NCI-H1930 (cell line): ENCODE measurements at places on chromosomes 13 and 19.

DNA sequence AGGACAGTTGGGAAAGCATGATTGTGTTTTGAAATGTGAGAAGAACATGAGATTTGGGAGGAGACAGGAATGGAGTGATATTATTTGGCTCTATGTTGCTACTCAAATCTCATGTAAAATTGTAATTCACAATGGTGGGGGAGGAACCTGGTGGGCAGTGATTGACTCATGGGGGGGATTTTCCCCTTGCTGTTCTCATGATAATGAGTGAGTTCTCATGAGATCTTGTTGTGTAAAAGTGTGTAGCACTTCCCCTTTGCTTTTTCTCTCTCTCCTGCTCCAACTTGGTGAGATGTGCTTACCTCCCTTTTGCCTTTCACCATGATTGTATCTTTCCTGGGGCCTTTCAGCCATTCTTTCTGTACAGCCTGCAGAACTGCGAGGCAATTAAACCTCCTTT lies 1261.0 kb upstream of the ATXN8OS start:
- DNase-seq: no peak

- no peak for DNase-seq
Observed at GRCh38 chr19:23403581-23404324, 8.5 kb upstream of the ZNF91 start.

DNA sequence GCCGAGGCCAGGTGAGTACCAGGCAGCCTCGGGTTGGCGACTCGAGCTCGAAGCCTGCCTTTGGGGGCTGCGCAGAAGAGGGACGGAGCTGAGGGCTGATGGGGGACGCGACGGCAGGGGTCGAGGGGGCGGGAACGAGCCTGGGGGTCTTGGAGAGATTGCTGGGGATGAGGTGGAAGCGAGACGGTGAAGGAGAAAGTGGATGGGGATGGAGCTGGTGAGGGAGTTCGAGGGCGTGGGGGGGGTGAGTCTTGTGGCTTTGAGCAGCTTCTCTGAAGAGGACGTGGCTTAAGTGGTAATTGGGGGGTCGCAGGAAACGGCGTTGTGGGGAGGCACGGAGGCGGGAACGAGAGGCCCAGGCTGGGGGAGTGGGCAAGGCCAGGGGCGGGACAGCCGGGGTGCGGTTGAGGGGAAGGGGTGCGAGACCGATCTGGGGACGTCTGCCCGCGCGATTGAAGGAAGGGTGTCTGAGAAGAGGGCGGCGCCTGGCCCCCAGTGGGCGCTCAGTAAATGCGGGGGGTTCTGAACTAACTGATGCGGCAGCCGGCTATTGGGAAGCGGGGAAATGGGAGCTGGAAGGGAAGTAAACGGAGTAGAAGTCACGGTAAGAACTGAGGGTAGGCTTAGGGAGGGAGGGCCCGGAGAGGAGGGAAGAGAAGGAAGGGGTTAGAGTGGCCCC lies 426 bp downstream of the MYO9B start:
- DNase-seq: no peak

DNA sequence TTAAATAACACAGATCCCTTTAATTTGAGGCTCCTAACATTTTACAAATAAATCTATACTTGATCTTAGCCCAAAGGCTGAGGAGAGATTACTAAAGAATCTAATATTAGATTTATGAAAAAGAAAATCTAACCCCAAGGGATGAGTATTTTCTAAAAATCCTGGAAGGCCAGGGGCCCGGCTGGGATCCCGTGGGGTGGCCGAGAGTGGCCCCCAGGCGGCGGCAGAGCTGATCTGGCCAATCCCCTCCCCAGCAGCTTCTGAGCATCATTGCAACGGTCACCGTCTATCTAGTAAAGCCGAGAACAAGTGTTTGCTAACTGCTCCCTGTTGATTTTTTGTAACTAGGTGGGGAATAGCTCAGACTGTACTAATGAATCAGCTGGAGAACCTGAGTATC lies 37.5 kb downstream of the ADPRHL1 start:
- DNase-seq: no peak

- DNase-seq: no peak
Observed at GRCh38 chr19:41330946-41331678, 21.1 kb downstream of the CCDC97 start.

DNA sequence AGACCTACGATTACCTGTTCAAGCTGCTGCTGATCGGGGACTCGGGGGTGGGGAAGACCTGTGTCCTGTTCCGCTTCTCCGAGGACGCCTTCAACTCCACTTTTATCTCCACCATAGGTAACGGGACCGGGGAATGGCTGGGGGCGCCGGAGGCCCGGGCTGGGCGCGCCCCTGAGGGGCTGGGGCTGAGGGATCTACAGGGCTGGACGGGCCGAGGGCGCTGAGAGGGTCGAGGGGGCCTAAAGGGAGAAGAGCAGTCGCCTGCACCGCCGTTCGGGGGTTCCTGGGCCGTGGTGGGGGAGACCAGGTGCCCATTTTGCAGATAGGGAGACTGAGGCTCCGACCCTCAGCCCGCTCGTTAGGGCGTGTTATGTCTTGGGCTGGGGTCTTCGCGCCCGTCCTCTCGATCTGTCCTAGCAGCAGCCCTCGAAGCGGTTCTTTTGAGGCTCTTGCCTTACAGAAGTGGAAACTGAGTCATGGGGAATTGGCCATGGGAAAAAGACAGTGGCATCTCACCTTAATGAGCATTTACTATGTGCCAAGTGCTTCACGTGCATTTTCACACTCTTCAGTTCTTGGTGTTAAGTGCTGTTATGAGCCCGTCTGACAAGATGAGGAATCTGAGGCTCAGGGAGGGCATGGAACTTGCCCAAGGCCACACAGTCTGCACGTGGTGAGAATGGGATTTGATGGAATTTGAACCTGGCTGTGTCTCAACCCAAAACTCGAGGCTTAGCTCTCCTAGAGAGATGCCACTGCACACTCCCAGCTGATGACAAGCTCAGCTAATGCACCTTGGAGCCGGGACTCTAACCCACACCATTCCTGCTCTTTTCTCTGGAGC lies 442 bp downstream of the RAB8A start:
- no peak for DNase-seq

DNA sequence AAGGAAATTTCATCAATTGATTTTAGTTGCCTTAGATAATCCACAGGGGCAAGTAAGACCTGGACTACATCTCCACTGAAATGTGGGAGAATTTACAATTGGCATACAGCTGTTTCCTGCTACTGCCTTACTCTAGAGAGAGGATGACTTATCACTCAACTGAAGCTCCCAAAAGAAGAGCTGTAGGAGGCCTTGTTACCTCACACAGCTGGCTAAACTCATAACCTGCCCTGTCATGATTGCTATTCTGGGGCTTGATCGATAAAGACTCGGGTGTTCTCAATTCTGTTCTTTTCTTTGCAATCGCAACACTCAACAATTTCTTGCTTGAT lies 1396.4 kb downstream of the EFNB2 start:
- no peak for DNase-seq

DNA sequence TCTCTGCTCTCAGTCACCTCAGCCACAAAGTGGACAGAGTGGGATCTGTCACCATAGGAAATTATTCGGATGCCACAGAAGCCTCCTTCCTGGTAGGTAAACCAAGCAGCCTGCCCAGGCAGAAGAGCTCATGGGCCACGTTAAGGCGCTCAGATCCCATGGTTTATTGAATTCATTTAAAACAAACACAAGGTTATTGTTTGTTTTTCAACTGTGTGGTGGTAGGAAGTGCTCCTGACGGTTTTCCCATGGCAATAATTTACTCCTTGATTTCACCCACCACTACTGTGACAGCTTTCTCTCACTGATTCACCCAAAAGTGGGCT lies 14.4 kb downstream of the BCAM start:
- no peak for DNase-seq

- no peak for DNase-seq
Observed at GRCh38 chr13:48000559-48001113, 437 bp downstream of the SUCLA2 start.

GRCh38 chr13:39516096-39516495 lies 86.9 kb downstream of the LHFPL6 start:
- no peak for DNase-seq

- DNase-seq: no peak
Observed at GRCh38 chr13:28474491-28475134, 20.3 kb downstream of the FLT1 start.

GRCh38 chr19:17766543-17767131 lies 15.4 kb downstream of the FCHO1 start:
- DNase-seq: no peak

DNA sequence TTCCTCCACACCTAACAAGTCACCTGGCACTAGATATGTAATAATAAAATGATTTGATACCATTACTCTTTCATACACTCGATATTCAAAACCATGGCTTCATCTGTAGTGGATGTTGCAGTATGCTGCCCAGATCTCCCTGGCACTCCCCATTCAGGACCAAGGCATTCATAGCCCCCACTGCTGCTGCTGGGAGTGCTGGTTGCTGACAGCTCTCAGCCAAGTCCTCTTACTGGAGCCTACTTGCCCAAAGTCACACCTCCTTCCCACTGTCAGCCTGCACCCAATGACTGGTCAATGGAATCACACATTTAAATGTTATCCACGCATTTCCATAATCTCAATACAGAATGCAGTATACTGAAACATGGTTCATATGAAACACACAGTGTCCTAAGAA lies 3.7 kb downstream of the SUCLA2 start:
- no peak for DNase-seq

- no peak for DNase-seq
Observed at GRCh38 chr13:81987159-81987558, 1646.2 kb upstream of the SPRY2 start.

GRCh38 chr19:49685845-49686332 lies 3.5 kb upstream of the ADM5 start:
- DNase-seq: no peak

GRCh38 chr13:64429691-64430090 lies 2800.4 kb downstream of the PCDH9 start:
- DNase-seq: no peak

- no peak for DNase-seq
Observed at GRCh38 chr13:63088226-63088625, 1672.6 kb upstream of the PCDH20 start.

DNA sequence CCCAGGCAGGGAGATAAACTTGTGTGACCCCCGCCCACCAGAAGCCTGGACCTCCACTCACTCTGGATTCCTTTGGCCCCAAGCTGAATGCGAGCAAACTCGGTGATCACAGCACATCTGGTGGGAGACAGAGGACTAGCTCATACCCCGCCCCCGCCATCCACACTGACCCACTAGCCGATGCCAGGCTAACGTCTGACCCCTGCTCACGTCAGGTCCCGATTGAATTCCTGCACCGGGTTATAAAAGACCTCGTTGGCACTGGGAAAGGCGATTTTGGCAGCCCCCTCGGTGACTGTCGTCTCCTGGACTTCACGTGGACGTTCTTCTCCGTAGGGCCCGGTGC lies 631 bp downstream of the TRMT1 start:
- DNase-seq: no peak

DNA sequence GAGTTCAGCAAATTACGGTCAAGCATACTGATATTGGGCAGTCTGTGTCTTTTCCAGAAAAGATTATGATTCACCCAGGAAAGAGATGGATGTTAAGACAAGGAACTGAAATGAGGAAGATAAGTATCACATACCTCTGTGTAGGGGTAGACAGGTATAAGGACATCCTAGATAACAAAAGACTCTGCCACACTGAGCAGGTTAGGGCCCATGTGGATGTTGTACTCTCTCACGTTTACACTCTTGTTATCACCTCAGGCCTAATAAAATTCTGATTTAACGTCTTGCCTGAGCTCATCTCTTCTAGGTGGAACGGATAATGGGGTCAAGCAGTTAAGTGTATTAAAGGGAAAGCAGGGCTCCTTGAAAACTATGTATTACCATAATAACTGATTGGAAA lies 2480.8 kb downstream of the PCDH9 start:
- DNase-seq: no peak

GRCh38 chr19:8592231-8593009 lies 15.2 kb upstream of the MYO1F start:
- peak; percentile 46 for DNase-seq

DNA sequence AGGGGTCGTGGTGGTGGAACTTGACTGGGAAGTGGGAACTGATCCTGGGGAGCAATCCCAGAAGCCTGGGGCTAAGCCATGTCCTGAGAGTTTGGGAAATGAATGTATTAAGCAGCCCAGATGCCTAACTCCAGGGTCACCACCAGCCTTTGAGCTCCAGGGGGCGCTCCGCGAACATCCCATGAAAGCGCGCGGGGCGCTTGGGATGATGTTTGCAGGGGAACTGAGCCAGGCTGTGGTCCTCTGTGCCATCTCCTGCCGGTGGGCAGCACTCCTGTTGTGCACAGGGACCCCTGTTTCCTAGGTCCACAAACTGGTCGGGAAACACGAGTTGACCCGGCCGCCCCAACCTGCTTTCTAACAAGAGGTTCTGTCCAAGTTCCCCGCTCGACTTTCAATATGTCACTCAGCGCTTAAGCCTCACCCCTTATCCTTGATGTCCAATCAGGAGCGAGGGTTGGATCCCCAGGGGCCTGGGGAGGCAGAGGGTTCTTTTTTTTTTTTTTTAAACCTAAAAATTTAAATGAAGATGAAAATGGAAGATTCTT lies 14.4 kb downstream of the LEUTX start:
- peak; percentile 4 for DNase-seq

DNA sequence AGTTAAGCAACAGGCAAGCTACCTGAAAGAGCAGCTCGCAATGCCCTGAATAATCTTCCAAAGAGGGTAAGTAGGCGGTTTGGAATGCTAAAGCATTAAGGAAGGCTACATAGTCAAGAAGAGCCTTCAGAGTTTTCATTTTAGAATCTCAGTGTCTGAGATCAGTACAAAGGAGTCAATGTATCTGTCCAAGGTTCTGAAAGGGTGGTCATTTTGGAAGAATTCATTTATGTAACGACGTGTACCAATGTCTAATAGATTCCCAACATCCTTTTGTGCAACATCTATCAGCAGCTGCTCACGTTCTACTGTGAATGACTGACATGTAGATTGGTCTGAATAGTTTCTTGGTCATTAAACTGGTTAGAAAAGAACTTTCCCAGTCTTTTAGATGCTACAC lies 15.2 kb downstream of the ZNF665 start:
- no peak for DNase-seq

DNA sequence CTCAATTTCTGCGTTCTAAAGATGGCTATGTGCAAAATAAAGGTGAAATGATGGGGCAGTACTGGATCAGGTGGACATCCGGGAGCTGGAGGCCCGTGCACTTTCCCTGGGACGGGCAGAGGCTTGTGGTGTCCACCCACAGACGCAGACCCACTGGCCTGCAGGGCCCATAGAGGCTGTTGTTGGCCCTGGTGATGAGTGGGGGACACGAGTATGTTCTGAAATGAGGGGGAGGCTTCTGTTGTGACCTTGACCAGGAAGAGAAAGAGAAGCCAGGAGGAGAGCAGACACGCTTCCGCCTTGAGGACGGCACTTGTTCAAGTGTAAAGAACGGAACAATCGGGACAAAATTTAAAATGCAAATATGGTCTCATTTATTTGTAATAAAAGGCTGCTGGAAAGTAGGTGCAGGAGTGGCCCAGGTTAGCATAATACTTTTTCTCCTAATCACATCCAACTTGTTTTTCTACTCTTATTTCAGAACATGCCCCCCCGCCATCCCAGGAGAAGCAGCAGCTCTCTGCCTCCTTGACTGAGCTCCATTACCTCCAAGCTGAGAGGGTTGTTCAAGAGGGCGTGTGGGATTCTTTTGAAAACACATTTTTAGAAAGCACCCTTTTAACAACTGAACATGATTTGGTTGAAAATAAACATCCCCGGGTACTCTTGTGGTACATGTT lies 27.1 kb downstream of the ATP11A start:
- no peak for DNase-seq

- no peak for DNase-seq
Observed at GRCh38 chr13:92989301-92989700, 237.3 kb upstream of the GPC6 start.

GRCh38 chr13:21709697-21710096 lies 38.8 kb downstream of the FGF9 start:
- DNase-seq: no peak
